Endodermal cell (in vitro differentiated cells): ENCODE measurements at places on chromosomes 16 and 17.
A peak's percentile ranks its signal among the peaks of the same experiment; 100 is the strongest.

DNA sequence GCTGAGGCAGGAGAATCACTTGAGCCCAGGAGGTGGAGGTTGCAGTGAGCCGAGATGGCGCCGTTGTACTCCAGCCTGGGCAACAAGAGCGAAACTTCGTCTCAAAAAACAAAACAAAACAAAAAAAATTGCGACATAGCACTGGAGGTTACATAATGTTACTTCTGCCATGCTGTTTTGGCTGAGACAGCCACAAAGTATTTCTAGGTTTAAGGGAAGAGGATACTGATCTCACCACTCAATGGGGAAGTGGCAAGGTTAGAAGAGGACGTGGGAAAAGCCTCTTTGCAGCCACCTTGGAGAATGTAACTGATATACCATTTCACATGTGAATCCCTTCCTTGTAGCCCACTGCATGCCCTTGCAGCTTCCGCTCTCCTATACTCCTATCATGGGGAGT lies 131.2 kb upstream of the NLRP1 start:
- no peak overlapping the region for H3K4me3 ChIP-seq
- H3K4me1 ChIP-seq: peaks cover 11% of the 10 kb centered on the region
- H3K27me3 ChIP-seq: no peaks in the 10 kb centered on the region

- H3K27ac ChIP-seq: no peak overlapping the region
- no peak for DNase-seq
- H3K4me1 ChIP-seq: no peaks in the 10 kb centered on the region
- H3K36me3 ChIP-seq: no peaks in the 10 kb centered on the region
- no peaks in the 10 kb centered on the region for H3K27me3 ChIP-seq
- H3K4me3 ChIP-seq: no peak overlapping the region
These were observed 44.6 kb upstream of the ZNF469 start for GRCh38 chr16:88338111-88338510.

- H3K4me1 ChIP-seq: no peaks in the 10 kb centered on the region
- no peak overlapping the region for H3K4me3 ChIP-seq
- DNase-seq: no peak
- H3K27ac ChIP-seq: no peak overlapping the region
- H3K27me3 ChIP-seq: no peaks in the 10 kb centered on the region
These were observed 92.8 kb downstream of the CDC27 start for GRCh38 chr17:47096343-47096742.

GRCh38 chr16:75580-76501 lies 2.2 kb upstream of the MPG start:
- H3K4me1 ChIP-seq: peaks cover 27% of the 10 kb centered on the region
- H3K36me3 ChIP-seq: peaks cover 12% of the 10 kb centered on the region
- peak; percentile 90 for DNase-seq
- H3K27me3 ChIP-seq: no peaks in the 10 kb centered on the region

DNA sequence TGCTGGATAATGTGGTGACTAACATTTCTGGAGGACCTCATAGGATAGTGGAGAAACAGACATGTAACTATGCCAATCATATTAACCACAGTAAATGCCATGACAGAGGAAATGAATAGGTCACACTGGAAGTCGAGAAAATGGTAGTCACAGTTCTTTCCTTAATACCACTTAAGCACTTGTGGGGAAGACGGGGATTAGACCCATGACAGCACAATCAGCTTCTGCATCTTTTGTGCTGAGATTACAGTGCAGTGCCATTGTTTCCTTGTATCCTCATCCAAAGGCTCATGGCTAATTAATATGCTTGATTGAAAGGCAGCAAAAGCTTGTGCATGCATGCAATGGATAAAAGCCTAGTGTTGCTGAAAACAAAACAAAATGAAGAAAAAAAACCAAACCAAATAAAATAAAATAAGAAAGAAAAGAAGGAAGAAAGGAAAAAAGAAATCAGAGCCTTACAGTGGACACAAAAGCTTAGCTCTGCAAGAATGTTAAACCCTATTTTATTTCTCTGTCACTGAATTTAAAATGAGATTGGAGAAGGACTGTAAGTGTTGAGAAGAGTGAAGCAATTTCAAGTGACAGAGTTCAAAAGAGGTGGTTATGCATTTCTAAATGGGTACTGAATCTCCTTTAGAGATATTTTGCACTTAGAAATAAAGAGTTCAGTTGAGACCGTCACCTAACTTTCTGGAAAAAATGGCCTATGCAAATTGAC lies 1011.9 kb downstream of the CDH8 start:
- H3K27ac ChIP-seq: no peak overlapping the region
- no peaks in the 10 kb centered on the region for H3K27me3 ChIP-seq
- H3K4me3 ChIP-seq: no peak overlapping the region

DNA sequence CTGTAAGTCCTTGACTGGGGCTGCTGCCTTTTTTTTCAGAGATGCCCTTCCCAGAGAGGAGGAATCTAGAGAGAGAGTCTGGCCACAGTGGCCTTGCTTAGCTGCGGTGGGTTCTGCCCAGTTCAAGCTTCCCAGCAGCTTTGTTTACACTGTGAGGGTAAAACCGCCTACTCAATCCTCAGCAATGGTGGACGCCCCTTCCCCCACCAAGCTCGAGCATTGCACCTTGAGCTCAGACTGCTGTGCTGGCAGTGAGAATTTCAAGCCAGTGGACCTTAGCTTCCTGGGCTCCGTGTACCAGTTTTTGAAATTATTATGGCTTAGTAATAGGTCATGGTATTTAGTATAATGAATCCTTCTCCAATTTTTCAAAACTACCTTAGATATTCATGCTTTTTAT lies 395.4 kb downstream of the NPIPA7 start:
- no peaks in the 10 kb centered on the region for H3K27me3 ChIP-seq
- no peak for DNase-seq
- H3K27ac ChIP-seq: no peak overlapping the region

- peaks cover 25% of the 10 kb centered on the region for H3K4me1 ChIP-seq
- no peak overlapping the region for H3K27ac ChIP-seq
- no peaks in the 10 kb centered on the region for H3K27me3 ChIP-seq
- H3K4me3 ChIP-seq: no peak overlapping the region
- DNase-seq: no peak
These were observed 33.4 kb upstream of the SLC38A10 start for GRCh38 chr17:81328489-81328888.

GRCh38 chr17:9054126-9054975 lies 33.0 kb downstream of the NTN1 start:
- no peaks in the 10 kb centered on the region for H3K4me1 ChIP-seq
- H3K27me3 ChIP-seq: no peaks in the 10 kb centered on the region
- H3K27ac ChIP-seq: no peak overlapping the region
- H3K36me3 ChIP-seq: peaks cover 17% of the 10 kb centered on the region
- DNase-seq: peak; percentile 94

DNA sequence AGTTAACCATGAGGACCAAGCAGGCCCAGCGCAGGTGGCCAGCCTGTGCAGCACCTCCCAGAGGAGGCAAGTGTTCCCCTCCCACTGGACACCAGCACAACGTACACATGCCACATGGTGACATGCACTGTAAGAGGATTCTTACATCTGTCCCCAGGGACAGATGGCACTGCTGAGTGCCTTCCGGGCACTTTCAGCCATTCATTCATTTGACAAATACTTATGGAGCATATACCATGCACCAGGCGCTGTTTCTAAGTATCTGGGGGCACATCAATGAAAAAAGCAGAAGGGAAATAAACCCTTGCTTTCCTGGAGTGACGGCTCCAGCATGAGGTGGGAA lies 79.6 kb downstream of the GAS7 start:
- no peaks in the 10 kb centered on the region for H3K36me3 ChIP-seq
- H3K27ac ChIP-seq: no peak overlapping the region

GRCh38 chr17:46141645-46142044 lies 51.6 kb downstream of the KANSL1 start:
- no peaks in the 10 kb centered on the region for H3K36me3 ChIP-seq
- no peak for DNase-seq
- no peak overlapping the region for H3K27ac ChIP-seq
- no peak overlapping the region for H3K4me3 ChIP-seq

DNA sequence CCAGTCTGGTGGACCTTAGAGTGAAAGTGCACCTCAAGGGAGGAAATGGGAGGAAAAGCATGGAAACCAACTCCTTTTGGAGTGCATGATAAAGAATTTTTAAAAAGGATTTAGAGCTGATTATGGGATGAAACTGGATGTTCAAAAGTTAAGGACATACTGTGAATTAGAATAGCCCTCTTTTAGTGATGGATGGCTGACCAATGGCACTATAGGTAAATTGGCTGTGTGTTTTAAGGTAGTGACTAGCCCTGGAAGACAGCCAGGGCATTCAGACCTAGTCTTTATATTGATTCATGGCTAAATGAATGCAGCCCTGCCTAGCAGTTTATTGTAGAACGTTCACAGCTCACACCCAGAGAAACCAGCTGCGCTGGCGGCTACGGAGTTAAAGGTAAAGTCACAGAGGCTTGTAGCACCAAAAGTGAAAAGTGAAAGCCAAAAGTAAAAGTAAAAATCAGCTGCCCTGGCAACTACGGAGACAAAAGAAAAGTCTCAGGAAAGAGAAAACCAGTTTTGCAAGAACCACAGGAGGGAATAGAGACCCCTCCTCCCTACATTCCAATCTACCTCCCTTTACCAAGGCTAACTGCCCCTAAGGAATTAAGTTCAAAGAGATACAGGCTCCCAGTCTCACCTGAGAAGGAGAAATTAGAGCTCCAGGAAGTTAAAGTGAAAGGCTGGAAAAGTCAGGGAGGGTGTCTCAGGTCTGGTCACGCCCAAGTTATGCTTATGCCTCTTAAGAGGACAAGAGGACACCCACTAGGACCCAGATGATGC lies 21.8 kb downstream of the ACSM1 start:
- H3K4me1 ChIP-seq: peaks cover 7% of the 10 kb centered on the region
- no peak overlapping the region for H3K27ac ChIP-seq
- peaks cover 12% of the 10 kb centered on the region for H3K27me3 ChIP-seq
- H3K36me3 ChIP-seq: no peaks in the 10 kb centered on the region
- DNase-seq: peak; percentile 82

DNA sequence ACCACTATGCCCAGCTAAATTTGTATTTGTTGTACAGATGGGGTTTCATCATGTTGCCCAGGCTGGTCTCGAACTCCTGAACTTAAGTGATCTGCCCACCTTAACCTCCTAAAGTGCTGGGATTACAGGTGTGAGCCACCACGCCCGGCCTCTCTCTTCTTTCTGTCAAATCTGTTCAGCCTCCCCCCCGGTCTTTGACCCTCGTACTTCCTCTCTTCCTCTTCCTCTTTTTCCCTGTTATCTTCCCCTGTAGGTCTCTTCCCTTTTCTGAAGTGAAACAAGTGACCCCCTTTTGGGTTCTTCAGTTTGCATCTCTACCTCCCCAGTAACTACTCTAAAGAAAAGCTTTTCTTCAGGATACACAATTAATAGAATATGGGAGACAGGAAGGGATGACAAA lies 31.7 kb upstream of the DHX40 start:
- peaks cover 10% of the 10 kb centered on the region for H3K27me3 ChIP-seq
- H3K4me3 ChIP-seq: no peak overlapping the region
- no peaks in the 10 kb centered on the region for H3K36me3 ChIP-seq
- DNase-seq: no peak
- peaks cover 4% of the 10 kb centered on the region for H3K4me1 ChIP-seq

DNA sequence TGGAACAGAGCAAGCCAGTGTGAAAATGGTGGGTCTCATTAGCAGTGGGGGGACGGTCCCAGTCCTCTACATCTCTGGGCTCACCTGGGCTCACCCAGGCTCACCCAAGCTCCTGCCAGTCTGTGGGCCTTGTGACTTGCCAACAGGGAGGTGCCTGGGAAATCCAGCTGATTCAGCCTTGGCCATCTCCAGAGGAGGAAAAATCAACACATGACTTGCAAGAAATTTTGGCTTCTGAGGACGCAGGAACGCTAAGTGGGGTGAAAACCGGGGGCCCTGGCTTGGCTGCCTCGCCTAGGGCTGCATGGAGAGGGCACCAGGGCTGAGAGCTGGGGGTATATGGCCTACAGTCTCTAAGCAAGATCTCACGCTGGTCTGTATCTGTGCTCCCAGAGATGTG lies 47.7 kb downstream of the VAC14 start:
- H3K36me3 ChIP-seq: peaks cover 5% of the 10 kb centered on the region
- no peak overlapping the region for H3K4me3 ChIP-seq
- DNase-seq: no peak
- no peaks in the 10 kb centered on the region for H3K27me3 ChIP-seq
- H3K4me1 ChIP-seq: no peaks in the 10 kb centered on the region

DNA sequence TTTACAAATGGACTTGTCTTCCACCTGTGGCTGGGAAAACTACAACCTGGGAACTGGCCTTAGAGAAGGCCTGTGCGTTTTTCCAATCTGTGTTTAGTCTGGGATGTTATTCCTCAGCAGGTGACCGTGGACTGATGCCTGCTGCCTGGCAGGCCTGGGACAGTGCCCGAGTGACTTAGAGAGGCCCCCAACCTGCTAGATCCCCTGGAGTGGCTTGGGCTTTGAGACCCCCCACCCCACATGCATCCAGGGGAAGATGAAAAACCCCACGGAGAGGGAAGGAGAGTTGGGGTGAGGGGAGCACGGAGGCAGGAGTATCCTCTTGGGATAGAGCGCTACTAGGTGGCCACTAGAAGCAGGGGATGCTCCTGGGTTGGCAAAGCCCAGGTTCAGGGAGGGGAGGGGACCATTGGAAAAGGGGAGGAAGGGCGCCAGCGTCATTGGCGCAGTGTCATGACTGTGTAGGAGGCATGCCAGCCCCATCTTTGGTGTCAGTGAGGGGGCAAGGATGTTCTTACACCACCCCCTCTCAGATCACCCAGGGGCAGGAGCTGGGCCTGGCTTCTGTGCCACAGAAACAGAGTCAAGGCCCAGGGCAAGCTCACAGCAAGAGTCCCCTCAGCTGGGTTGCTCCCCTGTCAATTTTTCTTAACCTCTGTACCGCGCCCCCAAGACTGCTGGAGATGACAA lies 54.1 kb downstream of the MEAK7 start:
- H3K27ac ChIP-seq: no peak overlapping the region
- no peaks in the 10 kb centered on the region for H3K27me3 ChIP-seq
- DNase-seq: peak; percentile 17
- no peaks in the 10 kb centered on the region for H3K36me3 ChIP-seq
- H3K4me3 ChIP-seq: no peak overlapping the region

DNA sequence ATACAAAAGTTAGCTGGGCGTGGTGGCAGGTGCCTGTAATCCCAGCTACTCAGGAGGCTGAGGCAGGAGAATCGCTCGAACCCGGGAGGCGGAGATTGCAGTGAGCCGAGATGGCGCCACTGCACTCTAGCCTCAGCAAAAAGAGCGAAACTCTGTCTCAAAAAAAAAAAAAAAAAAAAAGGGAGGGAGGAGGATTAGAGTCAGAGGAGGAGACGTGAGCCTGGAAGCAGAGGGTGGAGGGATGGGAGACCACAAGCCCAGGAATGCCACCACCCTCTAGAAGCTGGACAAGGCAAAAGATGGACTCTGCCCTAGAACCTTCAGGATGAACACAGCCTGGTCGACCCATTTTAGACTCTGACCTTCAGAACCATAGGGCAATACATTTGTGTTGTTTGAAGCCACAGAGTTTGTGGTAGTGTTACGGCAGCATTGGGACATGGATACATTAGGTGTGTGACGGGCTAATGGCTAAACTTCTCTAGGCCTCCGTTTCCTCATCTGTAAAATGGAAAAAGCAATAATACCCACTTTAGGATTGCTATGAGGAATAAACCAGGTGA lies 2.1 kb upstream of the SMIM22 start:
- no peak for DNase-seq
- no peak overlapping the region for H3K4me3 ChIP-seq
- H3K36me3 ChIP-seq: no peaks in the 10 kb centered on the region
- H3K4me1 ChIP-seq: peaks cover 1% of the 10 kb centered on the region
- no peaks in the 10 kb centered on the region for H3K27me3 ChIP-seq
- H3K27ac ChIP-seq: no peak overlapping the region
